Left kidney (tissue), 8 donors: ENCODE measurements at places on chromosomes 2 and 18.

GRCh38 chr2:204900910-204901309, 355.6 kb downstream of the PARD3B start:
- DNase-seq = no peak

DNA sequence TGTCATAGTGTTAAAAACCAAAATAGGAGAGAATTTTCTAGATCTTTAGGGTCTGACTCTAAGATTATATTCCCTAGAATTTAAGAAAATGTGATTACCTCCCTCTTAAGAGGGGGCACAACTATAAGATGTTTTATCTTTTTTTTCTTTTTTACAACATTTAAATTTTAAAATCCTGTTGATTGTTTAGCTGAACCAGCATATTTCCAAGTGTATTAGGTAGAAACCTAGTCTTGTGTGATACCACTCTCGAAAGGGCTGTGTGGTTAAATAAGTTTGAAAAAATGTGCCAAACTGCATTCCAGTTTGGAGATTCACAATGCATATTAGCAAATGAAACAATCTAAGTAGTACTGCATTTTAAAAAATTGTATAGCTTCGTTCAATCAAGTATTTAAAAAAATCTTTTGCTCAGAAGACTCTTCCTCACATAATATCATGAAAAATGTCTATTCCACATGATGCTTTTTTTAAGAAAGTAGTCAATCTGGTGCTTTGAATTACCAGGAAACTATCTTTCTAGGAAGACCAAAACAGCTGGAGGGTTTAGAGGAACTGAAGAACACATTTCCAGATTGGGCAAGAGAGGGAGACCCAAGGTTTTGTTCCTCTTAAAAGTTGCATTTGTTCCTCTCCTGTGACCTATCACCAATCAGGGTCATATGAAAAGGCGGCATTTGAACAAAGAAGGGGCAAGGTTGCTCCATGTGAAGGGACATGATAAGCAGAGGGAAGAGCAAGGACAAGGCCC, 98.8 kb downstream of the DPP4 start:
- no peak for DNase-seq

DNA sequence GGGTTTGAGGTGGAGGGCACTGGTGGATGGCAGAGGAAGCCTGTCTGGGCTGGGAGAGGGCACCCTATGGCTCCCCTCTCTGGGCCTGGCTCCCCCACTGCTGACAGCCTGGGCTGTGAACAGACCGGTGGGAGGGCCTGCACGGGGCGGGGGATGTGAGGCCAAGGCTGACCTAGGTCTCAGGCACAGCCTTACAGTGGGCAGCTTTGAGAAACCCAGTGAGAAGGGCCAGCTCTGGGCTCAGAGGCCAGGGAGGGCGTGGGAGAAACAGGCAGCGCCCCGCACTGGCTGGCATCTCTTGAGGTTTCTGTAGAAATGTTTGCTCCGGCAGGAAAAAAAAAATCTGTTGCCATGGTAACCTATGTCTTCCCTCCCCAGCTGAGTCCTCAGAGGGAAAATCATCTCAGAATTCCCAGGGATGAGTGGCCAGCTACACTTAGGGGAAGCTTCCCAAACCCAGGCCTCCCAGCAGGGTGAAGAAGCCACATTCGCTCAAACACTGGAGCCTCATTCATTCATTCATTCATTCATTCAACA, 71.7 kb upstream of the TAF1B start:
- DNase-seq = no peak

DNA sequence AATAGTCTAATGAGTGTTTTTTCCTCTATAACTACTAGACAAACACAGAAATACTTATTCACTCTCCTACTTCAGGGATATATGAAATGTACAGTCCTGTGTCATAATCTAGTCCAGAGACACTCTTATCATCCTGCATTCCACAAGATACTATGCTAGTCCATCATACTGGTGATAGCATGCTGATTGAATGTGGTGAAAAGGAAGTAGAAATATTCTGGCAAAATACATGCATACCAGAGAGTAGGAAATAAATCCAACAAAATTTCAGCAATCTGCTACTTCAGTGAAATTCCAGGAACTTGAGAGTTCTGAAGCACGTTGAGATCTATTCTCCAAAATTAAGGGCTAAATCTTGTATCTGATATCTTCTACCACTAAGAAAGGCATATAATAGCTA, 353.9 kb downstream of the PID1 start:
- no peak for DNase-seq

GRCh38 chr2:101305492-101306078, 2.9 kb downstream of the RNF149 start:
- DNase-seq = no peak

- DNase-seq = no peak
These were observed 36.7 kb downstream of the MTERF4 start for GRCh38 chr2:241065355-241065803.

DNA sequence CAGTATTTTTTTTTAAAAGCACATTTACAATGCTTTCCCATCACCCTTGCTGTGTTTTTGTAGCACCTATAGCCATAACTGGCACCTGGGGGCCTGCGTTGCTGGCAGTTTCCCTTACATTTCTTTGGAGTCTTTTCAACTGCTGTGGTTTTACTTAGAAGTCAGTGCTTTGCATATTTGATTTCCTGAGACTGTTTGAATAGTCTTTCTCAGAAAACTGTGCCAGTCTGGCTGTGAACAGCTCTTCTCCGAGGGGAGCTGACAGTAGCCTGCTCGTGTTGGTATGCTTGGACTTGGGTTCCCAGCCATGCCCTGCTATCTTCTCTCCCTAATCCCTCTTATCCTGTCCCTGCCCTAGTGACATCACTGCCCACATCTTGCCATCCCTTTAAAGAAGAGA, 81.5 kb downstream of the DPP4 start:
- no peak for DNase-seq

DNA sequence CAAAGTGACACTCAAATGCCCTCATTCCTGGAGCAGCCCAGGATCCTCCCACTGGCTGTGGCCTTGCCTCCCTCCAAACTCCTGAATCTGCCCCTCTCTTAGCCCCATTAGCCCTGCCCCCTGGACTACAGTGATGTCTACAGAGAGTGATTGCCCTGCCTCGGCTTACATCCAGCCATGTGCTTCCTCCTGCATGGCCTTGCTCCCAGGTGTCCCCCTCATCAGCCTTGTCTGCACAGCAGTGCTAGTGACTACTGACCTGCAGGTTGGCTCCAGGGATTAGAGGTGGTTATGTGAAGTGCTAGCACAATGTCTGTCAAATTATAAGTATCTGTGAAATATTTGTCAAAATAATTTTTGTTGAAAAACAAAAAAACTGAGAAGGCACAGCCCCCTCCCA, 259.1 kb upstream of the MYT1L start:
- no peak for DNase-seq

GRCh38 chr2:20211420-20211819, 13.5 kb downstream of the SDC1 start:
- DNase-seq = no peak

- DNase-seq = peak; percentile 93
These were observed at the start of gene RRM2 for GRCh38 chr2:10122500-10123280. RRM2 (plus strand) TSS chr2:10122739; CDS start chr2:10122799, 60 bp downstream.

DNA sequence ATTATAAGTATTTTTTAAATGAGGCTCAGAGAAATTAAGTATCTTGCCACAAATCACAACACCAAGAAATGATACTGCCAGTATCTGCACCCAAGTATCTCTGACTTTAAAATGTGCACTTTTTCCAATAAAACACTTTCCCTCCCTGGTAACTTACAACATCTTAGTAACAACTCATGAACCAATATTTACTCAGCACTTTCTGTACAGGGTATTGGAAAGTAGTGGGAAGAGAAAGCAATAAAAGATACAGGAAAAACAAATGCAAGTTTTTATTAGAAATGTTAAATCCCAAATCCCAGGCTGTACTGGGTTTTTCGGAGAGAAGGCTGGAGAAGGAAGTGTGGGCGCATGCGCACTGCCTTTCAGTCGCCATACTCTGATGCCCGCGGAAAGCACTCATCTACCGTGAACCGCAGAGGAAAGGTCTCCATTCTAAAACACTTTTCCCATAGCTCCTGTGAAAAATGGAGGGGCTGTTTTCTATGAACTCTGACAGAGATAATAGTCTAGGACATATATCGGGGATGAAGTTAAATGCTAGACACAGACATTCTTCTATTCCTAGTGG, 52.1 kb downstream of the L3MBTL4 start:
- DNase-seq = no peak

DNA sequence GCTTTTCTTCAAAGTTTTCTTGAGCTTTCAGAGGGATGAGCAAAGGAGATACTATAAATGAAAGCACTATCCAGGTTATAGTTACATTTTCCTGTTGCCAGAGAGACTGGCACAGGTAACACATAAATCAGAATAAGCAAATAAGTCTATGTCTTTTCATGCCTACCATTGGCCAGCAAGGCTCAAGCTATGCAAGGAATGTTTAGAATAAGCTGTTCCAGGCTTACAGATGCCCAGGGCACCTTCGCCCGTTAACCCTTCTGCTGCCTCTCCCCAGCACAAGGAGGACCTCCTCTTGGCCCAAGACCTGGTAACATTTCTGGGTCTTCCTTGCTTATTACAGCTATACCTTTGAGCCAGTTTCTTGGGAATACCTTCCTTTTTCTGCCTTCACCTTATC, 233.7 kb upstream of the MEIS1 start:
- DNase-seq = no peak

DNA sequence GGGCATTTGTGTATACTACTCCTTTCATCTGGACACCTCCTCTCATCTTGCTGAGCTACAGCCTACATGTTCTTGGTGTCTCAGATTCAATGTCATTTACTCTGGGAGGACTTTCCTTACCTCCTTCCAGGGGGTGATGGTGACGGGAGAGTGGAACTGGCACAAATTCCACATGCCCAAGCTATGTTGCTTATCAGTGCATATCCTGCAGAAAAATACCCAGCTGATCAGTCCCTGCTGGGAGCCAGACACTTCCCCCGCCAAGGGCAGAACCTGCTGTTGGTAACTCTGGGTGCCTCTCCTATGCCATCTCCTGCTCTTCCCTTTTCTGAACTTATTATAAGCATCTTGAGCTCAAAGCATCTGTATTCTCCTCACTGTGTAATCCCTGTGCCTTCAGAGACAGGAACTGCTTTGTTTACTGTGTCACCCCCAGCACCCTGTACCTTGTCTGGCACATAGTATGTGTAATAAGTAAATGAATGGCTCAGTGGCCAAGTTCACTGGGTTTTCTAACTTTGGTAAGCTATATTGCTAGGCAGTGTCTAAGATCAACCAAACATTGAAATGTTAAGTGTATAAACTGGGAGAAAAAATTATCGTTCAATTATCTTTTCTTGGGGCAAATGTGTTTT, 87.7 kb upstream of the LPIN2 start:
- no peak for DNase-seq

GRCh38 chr2:113116100-113116958, 11.1 kb upstream of the IL1RN start:
- DNase-seq = no peak

DNA sequence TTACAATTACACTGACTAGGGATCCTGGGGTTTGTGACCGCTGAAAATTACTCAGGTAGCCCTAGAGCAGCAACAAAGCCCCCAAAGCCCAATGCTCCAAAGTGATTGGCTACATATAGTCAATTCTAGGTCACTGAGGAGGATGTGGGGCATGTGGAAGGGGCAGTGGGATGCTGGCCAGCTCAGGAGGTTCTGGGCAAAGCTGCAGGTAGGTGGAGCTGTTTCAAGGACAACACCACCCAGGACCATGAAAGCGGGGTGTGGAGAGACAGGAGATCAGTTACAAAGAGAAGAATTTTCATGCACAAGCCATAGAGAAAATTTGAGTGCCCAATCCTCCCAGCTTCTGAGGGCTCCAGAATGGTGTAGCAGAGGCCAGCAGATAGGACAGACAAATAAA, 75.0 kb upstream of the CCDC85A start:
- DNase-seq = no peak

GRCh38 chr2:214946949-214947348, 137.5 kb upstream of the BARD1 start:
- no peak for DNase-seq

- DNase-seq = no peak
These were observed 101.4 kb downstream of the WDPCP start for GRCh38 chr2:63486861-63487290.

- peak; percentile 67 for DNase-seq
These were observed 104.9 kb downstream of the MBD2 start for GRCh38 chr18:54119524-54120019.

DNA sequence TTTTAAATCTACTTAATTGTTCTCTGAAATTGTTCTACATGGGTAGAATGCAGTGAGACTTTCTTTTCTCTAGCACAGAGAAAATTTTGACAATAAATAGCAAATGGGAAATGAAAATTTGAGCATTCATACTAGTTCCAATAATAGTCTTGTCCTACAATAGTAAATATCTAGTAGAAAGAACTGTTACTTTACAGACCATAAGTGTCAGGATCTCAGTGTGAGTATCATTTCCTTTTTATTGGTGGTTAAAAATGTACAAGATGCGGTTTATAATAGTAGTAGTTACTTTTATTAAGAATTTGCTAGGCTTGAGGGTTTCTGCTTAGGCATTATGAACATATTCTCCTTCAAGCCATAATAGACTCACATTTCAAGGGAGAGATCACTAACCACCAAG, 43.2 kb downstream of the KCNE4 start:
- DNase-seq = no peak

GRCh38 chr2:191023235-191023679, 9.3 kb upstream of the STAT1 start:
- no peak for DNase-seq

GRCh38 chr18:49666045-49666775, 104.4 kb downstream of the LIPG start:
- DNase-seq = no peak

GRCh38 chr2:191003405-191004309, 10.3 kb downstream of the STAT1 start:
- DNase-seq = no peak

- DNase-seq = no peak
These were observed 252.5 kb upstream of the TANK start for GRCh38 chr2:160907738-160908137.

- no peak for DNase-seq
These were observed 119.0 kb upstream of the KLHL14 start for GRCh38 chr18:32891797-32892196.

DNA sequence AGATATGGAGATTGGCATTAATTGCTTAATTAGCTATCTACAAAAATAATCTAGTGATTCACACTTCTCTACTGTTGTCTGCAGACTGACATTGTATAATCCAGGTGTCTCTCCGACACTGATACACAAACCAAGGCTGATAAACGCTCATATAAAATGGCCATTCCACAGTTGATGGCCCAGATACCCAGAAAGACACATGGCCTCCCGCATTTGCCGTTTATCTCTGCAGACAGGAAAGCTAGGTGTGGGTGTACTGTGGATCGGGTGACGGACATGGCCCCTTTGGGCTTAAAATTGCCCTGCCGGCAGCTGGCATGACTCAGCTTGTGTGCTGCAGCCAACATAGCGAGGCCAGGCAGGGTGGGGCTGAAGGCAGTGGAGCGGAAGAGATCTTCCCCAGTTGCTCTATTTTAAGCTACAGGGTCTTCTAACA, 18.5 kb downstream of the PMAIP1 start:
- peak; percentile 37 for DNase-seq
